ENCODE measurements at places on chromosomes 11 and 22.

GRCh38 chr11:33262011-33262645, 4.9 kb downstream of the HIPK3 start:
- DNase-seq, result no peak

GRCh38 chr22:21710156-21710555, 25.4 kb downstream of the YPEL1 start:
- no peak for DNase-seq

DNA sequence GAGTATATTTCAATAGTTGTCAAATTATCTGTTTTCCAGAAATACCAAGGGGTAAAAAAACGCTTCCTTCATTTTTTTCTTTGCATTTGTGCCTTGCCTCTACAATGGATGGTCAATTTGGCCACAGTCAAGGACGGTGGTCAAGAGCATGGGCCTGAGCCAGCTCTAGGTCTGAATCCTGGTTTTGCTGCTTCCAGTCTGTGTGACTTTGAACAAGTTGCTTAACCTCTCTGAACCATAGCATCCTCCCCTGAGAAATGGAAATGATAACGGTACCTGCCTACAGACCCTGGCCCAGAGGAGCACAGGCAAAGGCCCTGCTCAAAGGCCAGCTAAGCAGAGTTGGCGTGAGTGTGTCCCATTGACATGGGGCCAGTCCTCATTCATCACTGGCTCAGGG, 3.1 kb downstream of the PNPLA5 start:
- DNase-seq, result no peak

DNA sequence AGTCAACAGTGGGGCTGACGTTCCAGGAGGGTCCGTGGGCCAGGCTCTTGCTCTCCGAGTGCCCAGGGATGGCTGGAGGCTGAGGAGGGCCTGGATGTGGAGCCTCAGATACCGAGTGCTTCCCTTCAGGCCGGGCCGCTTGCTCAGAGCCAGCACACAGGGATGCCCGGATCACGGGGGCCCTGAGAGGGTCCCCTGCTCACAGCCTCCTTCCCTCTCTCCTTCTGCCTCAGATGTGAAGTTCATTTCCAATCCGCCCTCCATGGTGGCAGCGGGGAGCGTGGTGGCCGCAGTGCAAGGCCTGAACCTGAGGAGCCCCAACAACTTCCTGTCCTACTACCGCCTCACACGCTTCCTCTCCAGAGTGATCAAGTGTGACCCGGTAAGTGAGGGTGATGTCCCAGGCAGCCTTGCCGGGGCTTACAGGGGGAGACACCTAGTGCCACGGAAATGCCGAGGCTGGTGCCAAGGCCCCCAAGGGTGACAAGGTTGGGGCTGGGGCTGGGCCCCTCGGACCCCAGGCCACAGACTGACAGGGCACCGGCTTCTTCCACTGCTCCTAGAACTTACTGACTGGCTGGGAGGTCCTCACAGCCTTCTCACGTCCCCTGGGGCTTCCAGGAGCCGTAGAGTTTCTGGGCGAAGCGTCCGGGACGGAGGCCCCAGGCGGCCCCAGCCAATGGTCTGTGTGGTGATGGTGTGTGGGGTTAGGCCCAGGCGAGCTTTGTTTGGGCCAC, 7.0 kb downstream of the CCND1 start:
- no peak for DNase-seq

- DNase-seq, result no peak
These were observed 11.8 kb downstream of the PNPLA5 start for GRCh38 chr22:43879901-43880540.

DNA sequence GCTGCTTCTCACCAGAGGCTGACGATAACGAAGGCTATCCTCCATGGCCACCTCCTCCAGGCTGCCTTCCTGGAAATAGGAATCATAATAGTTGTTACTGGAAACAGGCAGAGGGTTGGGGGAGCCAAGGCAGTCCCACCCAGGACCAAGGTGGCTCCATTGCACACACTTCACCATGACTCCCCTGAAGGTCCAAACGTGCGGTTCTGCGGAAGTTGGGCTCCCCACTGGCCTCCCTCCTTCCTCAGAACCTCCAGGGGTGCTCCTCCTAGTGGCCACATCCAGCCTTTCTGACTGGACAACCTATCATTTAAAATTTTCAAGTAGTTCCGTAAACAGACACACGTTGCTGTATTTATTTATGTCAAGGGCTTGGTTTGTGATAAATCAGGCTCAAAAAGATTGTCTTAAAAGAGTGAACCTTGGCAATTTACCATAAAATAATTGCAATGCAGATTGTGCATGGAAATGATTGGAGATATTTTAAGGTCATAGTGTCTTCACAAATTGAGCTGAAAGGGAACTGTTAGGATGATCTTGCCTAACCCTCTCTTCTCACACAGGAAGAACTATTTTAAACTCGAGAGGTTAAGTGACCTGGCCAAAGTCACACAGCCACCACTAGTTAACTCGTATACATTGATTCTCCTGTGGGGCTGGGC, 1.4 kb upstream of the TCN2 start:
- DNase-seq, result peak; percentile 67

DNA sequence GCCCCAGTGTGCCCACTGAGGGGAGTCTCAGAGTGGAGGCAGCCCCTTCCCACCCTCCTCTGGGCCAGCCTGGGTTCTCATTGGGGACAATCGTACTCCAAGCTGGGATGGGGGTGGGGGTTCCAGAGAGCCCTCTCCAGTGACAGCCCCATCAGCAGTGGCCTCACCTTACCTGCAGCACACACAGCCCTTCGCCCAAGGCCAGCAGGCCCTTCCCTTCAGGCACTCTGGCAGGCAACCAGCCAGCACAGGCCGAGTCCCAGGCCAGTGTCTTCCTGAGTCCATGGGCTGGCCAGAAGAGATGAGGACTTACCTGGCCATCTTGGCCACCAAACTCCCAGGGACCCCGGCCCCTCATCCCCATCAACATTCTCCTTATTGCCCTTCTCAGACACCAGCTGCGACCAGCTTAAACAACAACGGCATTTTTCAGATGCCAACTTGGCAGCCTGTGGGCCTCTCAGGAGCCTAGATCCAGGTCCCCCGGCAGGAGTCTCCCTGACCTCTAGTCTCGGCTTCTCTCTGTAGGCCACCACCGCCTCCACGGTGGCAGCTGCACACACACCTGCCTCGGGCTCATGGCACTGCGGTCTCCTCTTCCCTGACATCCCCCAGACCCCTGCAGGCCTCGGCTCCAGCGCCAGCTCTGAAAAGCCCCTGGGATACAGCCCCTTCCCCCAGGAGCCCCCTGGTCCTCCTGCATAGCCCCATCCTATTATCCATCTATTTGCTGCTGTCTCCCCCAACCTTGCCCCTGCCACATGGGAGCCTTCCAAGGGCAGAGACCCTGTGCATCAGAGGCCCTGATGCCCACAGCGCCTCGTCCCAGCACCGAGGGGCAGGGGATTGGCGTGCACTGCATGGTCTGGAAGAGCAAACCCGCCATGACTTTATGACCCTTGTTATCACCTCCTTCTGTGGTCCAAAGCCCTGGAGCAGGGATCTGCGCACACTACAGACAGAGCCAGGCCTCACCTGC, 111.2 kb upstream of the FGF3 start:
- no peak for DNase-seq

- DNase-seq, result no peak
These were observed 88.4 kb upstream of the FGF3 start for GRCh38 chr11:69907611-69908010.

DNA sequence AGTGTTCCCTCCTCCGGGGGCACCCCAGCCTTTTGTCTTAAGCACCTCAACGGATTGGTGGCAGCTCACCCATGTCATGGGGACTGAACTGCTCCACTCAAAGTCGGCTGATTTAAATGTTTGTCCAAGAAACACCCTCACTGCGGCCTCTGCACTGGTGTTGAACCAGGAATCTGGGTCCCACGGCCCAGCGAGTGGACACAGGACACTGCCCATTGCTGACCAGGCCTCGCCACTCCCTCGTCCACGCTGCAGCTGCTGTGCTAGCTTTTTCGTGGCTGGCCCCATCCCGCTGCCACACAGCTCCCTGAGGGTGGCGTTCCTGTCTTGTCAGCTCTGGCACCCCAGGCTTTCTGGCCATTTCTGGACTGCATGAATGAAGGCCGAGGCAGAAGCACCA, 646.2 kb downstream of the BRD1 start:
- no peak for DNase-seq

DNA sequence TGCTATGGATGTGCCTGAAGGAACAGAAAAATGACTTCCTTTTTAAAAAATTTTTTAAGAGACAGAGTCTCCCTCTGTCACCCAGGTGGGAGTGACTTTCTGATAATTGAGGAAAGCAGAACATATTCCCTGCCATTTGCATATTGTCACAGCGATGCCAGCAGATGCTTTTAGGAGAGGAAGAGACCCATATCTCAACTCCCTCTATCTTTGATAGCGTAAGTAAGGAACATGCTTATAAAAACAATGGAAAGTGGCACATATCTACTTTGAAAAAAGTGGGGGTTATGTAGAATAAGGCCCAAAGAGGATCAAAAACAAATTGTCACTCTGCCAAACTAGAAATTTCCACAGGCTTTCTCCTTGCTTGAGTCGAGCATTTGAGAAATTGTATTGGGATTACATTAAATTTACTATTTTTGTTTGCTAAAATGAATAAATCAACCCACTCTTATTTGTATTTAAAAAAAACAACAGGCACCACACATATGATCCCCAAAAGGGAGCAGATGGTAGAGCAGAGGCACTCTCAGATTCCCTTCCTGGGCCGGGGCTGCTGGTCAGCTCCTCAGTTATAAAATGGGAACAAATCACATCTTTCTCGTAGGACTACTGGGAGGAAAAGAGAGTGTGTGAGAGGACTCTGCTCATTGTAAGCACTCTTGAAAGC, 68.8 kb upstream of the TSPAN18 start:
- DNase-seq, result no peak

DNA sequence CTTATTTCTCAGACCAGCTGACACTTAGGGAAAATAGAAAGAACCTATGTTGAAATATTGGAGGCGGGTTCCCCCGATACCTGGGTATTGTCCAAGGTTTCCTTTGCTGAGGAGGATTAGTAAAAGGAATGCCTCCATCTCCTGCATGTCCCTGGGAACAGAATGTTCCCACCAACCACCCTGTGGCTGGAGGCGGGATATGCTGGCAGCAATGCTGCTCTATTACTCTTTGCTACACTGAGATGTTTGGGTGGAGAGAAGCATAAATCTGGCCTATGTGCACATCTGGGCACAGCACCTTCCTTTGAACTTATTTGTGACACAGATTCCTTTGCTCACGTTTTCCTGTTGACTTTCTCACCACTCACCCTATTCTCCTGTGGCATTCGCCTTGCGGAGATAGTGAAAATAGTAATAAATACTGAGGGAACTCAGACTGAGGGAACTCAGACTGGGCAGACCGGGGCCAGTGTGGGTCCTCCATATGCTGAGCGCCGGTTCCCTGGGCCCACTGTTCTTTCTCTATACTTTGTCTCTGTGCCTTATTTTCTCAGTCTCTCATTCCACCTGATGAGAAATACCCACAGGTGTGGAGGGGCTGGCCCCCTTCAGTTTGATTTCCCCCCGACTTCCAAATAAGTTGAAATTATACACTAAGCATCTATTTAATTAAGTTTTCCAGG, 32.1 kb downstream of the IGLL1 start:
- DNase-seq, result no peak

DNA sequence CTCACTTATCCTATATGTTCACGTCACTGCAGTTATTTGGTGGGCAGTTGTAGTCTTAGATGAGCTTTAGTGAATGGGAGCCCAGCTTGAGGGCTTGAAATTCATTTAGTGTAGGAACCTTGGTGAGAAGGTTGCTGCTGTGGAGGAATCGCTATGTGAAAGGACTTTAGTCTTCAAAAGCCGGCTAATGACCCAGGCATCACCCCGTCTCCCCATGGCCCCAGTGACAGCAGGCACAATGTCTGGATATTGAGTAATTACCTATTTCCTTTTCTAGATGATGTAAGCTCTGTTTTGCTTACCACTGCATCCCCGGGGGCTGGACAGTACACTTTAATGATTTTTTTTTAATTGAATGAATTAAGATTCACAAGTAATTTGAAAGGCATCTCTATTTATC, 283.2 kb downstream of the ST3GAL4 start:
- no peak for DNase-seq

DNA sequence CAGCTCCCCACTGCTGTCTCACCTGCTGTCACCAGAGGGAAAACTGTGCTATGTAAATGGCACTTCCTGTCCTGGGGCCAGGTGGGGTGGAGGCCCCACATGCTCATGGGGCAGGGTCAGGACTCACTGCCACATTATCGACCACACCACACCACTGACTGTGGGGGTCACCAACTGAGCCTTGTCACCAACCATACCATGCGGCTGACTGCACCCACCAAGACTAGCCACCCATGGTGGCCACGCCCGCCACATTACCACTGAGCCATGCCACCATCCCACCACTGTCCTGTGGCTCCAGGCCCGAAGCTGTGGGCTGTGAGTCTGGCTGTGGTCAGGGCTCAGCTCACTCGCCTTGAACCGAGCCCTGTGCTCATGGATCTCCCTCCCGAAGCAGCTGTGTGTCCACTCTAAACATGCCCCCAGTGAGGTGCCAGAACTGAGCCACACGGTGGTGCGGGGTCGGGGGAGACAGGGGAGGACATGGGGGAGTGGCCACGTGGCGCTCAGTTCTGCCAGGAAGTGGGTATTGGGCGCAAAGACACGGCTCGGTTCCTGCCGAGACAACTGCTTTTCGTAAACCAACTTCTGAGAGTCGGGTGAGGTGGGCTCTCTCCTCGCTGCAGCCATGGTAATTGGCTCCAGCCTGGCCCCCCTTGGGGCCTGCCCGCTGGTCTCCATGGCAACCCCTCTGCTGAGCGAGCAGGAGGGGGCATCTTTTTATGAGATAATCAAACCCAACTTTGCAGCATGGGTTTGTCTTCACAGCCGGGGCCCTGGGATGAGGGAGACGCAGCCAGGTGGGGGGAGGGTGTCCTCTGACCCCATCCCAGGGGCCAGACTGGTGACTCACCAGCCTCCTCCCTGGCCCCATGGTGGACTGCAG, 23.2 kb downstream of the RTN4R start:
- peak; percentile 56 for DNase-seq

DNA sequence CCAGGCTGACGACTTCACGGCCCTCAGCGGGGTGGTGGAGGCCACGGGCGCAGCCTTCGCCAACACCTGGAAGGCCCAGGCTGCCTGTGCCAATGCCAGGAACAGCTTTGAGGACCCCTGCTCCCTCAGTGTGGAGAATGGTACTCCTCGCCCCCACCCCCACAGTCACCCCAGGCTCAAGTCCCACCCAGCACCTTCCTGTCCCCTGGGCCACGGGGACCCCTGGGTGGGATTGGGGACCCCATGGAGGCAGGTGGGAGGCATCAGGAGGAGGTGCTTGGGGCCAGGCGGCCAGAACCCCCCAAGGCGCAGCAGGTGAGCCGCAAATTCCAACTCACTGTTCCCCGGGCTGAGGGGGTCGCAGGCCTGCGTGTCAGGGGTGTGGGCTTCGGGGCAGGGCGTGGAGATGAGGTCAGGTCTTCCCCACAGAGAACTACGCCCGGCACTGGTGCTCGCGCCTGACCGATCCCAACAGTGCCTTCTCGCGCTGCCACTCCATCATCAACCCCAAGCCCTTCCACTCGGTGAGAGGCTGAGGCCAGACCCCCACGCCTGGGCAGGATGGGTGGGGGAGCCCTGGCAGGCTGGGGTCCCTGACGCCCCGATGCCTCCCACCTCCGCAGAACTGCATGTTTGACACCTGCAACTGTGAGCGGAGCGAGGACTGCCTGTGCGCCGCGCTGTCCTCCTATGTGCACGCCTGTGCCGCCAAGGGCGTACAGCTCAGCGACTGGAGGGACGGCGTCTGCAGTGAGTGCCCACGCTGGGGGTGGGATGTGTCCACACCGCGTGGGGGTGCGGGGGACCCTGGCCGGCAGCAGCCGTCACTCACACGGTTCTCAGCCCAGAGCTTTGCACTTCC, 9.4 kb downstream of the MUC5B start:
- DNase-seq, result no peak

Data from activated T-cell treated with anti-CD3 and anti-CD28 coated beads, Interleukin-2, amount 50 U/mL, for 48 hours (primary cell).